ENCODE measurements at places on chromosomes 12 and 14. TPM values are rescaled to one million over a fixed set of nuclear protein-coding genes. Genes with fewer than 3 reads are reported as not detected.

DNA sequence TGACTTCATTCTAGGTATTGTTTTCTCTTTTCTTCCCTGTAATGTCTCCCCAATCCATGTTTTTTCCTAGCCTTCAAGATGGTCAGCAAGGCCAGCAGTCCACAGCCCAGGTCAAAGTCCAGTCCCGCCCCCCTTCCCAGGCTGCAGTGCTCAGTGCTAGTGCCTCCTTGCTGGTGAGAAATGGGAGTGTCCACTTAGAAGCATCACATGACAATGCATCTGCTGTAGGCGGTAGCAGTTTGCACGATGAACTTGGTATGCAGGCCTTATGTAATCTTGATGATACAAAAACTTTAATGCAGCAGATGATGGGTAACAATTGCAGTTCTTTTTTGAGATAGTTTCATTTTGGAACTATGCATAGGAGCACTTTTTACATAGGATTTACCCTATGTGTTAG lies 88.4 kb downstream of the PCNX1 start:
- no peak for DNase-seq

The SLC5A8 gene
- not detected for total RNA-seq

DNA sequence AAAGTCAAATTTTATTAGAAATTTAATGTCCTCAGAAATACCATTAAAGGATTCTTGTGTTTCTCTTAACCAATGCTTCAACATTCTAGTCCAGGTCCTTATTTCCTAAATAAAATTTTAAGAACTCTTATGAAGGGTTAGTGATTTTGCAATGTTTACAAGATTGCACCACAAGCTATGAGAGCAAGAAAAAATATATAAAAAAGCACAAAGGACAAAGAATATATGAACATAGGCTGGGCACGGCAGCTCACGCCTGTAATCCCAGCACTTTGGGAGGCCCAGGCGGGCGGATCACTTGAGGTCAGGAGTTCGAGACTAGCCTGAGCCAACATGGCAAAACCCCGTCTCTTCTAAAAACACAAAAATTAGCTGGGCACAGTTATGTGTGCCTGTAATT lies 7.7 kb downstream of the RACGAP1 start:
- DNase-seq, result no peak

GRCh38 chr14:36626151-36626550 lies 35.5 kb upstream of the PAX9 start:
- DNase-seq, result no peak

GRCh38 chr14:98580131-98580678 lies 691.8 kb downstream of the BCL11B start:
- DNase-seq, result no peak

The SNX6 gene
- total RNA-seq, result 42.9 TPM

DNA sequence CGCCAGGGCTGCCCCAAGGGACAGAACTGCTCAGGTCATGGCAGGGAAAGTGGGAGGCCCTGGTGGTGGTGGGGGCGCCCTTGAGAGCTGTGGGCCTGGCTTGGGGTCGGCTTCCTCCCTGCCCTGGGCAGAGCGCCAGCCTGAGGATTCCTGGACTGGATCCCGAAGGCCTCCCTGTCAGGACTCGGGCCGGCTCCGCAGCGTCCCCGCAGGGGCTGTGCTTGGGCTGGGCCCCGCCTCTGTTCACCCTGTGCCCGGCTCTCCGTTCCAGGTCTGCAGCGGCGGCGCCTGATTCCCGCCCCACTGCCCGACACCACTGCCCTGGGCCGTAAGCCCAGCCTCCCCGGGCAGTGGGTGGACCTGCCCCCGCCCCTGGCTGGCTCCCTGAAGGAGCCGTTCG lies 39.9 kb downstream of the KIF26A start:
- DNase-seq, result no peak

DNA sequence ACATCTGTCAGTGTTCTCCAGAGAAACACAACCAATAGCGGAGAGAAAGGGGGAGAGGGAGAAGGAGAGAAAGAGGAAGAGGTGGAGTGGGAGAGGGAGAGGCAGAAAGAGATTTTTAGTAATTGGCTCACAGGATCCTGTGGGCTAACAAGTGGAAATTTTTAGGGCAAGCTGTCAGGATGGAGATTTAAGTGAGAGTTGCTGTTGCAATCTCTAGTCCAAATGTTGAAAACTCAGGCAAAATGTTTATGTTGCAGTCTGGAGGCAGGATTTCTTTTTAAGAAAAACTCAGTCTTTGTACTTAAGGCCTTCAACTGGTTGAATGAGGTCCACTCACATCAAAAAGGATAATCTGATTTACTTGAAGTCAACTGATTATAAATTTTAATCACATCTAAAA lies 12.5 kb upstream of the GLIPR1L2 start:
- no peak for DNase-seq

The RNASE1 gene
- total RNA-seq, result 11.7 TPM

DNA sequence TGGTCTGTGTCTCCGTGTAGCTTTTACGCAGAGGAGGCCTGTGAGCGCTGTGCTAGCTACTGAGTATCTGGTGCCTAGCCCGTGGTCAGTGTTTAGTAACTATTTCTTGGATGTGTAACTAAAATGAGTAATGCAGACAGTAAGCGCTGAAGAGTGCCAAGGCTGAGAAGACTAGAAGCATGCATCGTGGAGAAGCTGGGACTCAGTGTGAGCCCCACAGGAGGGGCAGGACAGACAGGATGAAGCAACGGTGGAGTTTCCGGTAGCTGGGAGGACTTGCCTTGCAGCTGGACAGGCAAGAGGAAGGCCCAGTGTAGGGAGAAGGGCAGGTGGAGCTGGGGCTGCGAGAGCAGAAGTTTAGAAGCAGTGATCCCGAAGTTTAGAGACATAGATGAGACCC lies 233.4 kb upstream of the FKBP4 start:
- DNase-seq, result no peak
